ENCODE measurements at places on chromosomes 6 and 20. TPM values are rescaled to one million over a fixed set of nuclear protein-coding genes. Genes with fewer than 3 reads are reported as not detected.

The RUNX2 gene
- 1.1 TPM for polyA plus RNA-seq

The MLN gene
- not detected for polyA plus RNA-seq

The COL9A3 gene
- 10.6 TPM for polyA plus RNA-seq

The NOX3 gene
- not detected for polyA plus RNA-seq

- no peak for DNase-seq
Observed at GRCh38 chr6:21808045-21808470, 214.5 kb downstream of the SOX4 start.

DNA sequence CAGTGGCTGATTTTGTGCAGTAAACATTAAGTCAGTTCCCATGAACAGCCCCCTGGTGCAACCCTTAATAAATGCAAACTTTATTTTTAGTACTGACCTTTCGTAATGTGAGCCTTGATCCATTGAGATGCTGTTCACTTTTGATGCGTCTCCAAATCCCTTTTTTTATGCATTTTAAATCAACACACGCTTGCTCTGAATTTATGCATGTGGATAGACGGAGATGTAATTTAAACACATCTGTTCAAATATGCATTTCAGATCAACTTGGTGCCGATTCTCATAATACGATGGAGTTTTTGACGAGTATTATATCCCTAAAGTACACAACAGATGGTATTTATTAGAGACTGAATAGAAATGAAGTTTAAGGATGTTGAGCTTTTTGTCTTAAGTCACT, 505.7 kb downstream of the CDKAL1 start:
- DNase-seq, result no peak

DNA sequence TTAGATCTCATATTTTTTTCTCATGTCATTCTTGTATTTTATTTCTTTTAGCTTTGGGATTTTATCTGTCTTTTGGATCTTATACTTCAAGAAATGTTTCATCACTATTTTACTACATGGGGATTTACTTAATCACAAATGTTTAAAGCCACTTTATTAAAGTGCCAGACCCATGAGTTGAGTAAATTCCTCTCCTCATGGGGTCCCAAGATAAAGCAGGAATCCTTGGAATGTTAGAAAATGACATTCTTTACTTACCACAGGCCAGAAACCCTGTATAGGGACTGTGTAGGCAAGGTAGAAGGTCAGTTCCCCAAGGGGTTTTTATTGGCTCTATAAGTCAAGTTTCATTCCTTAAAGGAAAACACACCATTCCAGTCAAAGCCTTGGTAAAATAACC, 28.4 kb upstream of the OR2J2 start:
- DNase-seq, result no peak

- no peak for DNase-seq
Observed at GRCh38 chr20:5776077-5776476, 25.9 kb downstream of the SHLD1 start.

DNA sequence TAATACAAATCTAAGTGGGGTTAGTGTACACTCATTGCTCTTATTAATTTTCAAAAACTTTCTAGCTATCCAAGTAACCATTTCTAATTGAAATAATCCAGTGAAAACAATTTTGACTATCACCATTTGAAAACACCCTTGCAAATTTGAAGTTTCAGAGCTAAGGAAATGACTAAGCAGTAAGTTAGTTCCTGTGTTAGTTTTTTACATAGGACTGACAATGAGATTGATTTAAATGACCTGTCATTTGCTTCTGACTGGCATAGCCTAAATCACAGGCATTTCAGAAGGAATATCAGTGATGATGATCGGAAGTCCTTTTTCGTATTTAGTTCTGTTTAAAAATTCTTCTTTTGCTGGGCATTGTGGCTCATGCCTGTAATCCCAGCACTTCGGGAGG, 27.0 kb downstream of the STK4 start:
- no peak for DNase-seq

- DNase-seq, result no peak
Observed at GRCh38 chr6:22627644-22628043, 58.3 kb downstream of the HDGFL1 start.

DNA sequence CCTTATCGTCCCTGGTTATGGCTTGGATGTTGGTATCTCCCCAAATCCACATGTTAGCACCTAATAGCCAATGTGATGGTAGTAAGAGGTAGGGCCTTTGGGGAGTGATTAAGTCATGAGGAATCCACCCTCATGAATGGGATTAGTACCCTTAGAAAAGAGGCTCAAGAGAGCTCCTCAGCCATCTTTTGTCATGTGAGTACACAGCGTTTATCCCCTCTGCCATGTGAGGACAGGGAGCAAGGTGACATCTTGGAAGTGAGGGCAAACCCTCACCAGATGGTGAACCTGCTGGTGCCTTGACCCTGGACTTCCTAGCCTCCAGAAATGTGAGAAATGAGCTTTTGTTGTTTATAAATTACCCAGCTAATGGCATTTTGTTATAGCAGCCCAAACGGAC, 16.1 kb upstream of the SIRPB2 start:
- DNase-seq, result no peak

DNA sequence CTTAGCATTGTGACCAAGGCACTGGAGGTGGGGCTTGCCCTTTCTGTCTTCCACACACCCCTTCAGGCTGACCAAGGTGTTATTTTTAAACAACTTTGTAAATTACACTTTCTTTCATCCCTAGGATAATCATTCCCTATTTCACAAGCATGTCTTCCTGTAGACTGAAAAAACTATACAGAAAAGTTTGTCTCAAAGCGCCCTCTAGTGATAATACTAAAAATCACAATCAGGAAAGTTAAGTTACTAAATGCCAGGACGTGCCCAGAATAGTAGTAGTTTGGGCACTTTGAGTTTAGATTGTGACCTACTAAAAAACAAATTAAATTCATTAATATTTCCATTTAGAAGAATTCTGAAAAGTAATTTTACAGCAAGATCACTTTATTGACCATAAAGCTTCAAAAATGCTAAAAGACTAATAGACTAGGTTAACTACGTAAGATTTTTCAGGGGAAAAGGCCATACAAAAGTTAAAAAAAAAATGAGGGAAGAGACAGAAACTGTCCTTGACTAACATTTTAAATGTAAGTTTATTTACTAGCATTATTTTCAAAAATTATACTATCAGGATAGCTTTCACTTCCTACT, 123.3 kb upstream of the DUSP22 start:
- DNase-seq, result no peak

GRCh38 chr6:169189182-169189581, 64.5 kb downstream of the THBS2 start:
- no peak for DNase-seq

GRCh38 chr20:45792317-45793118, 764 bp downstream of the DNTTIP1 start:
- no peak for DNase-seq

GRCh38 chr20:47248448-47248966, 108.0 kb downstream of the ZMYND8 start:
- DNase-seq, result no peak

DNA sequence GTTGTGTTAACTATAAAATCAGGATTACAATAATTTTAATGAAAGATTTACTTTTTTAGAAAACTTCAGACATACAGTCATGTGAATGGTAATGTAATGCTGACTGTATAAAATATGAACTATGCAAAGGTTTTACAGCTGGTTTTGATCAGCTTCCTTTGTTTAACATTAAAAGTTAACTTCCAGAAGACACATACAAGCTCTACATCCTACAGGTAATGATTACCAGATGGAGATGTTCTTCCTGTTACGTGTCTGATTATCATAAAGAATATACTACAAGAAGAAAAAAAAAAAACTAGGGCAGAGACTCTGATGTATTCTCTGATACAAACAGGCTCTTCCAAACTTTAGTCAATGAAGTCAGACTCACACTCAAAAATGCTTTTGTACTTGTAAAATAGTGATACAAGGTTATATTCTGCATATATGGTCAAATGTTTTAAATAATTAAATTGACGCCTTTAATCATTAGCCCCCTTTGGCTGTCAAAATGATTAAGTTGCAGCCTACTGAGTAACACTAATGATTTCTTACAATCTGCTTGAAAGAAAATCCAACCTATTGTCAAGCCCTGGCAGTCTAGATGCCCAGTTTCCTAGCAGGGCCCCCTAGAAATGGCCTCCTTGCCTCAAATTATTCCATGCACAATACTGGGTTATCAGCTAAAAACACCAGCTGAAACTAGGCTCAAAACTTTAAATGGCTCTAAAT, 251.8 kb upstream of the RUNX2 start:
- no peak for DNase-seq

DNA sequence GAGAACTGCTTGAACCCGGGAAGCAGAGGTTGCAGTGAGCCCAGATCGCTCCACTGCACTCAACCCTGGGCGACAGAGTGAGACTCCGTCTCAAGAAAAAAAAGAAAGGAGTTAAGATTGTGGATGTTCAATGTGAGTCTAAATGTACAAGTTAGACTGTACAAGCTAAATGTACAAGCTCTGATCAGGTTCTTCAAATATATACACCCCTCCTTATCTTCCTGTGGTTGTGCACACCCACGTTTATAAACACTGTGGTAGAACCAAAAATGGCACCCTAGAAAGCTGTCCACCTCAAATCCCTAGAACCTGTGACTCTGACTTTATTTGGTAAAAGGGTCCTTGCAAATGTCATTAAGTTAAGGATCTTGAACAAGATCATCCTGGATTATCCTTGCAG, 11.2 kb upstream of the RANBP9 start:
- no peak for DNase-seq

DNA sequence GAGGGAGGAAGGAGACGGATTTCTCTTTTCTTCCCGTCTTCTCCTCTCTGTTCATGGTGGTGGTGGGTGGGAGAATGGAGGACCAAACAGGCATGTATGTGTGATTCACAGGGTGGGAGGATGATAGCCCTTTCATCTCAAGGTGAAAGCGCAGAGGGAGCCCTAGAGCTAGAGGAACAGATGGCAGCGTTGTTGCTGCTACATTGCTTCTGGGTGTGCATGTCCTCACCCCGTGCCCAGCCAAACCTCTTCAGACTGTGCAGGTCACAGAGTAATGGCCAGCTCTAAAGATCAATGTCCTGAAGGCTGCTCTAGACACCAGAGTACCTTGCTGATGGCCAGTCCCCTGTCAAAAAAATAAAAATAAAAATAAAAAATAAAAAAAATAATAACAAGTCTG, 301.8 kb downstream of the TBC1D7 start:
- no peak for DNase-seq

DNA sequence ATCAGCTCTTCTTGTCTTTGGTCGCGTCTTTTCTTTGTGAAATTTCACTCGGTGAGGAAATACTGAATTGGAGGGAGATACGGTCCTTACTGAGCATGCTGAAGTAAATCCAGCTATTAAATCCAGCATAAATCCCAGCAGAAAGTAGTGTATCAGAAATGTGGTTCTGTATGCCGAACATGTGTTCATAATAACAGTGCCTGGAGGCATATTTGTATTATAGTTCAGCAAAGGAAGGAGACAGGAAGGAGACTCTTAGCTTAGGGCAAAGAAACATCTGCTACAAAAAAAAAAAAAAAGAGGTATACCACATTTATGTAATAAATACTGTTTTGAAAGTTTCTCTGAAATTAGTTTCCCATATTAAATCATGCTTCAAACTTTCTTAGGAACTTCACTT, 211.8 kb downstream of the PLCB4 start:
- DNase-seq, result peak; percentile 25

GRCh38 chr20:19934792-19935491, 82.2 kb upstream of the NAA20 start:
- DNase-seq, result peak; percentile 61

DNA sequence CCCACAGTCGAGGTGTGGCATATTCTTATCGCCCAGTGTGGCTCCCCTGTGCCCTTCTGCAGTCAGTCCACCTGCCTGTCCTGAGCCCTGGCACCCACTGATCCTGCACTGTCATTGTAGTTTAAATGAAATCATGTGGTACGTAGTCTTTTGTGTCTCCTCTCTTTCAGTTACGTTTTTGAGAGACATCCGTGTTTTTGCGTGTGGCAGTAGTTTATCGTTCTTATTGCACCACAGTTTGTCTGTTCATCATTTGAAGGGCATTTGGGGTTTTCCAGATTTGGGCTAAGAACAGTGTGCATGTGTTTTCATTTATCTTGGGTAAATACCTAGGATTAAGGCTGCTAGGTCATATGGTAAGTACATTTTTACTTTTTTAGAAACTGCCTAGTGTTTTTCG, 49.3 kb downstream of the SPATA2 start:
- no peak for DNase-seq

DNA sequence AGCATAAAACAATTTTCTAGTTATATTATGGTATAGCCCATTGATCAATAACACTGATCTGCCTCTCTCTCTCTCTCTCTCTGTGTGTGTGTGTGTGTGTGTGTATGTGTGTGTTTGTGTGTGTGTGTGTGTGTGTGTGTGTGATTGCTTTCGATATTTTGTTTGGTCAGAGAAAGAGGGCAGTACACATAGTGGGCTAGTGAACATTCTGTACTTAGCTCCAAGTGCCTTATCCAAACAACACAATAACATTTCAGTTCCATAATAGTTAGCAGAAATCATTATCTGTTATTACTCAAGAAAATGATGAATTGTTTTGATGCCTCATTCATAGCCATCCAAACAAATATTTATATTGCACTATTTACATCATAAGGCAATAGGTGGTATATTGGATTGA, 979.1 kb upstream of the CITED2 start:
- no peak for DNase-seq

All from hindlimb muscle (tissue), 1 donor.